ENCODE measurements at places on chromosomes 16 and 17. TPM values are rescaled to one million over a fixed set of nuclear protein-coding genes. Genes with fewer than 3 reads are reported as not detected.

- no peaks in the 10 kb centered on the region for H3K4me1 ChIP-seq
- no peak for DNase-seq
- no peak overlapping the region for H3K4me3 ChIP-seq
- H3K27me3 ChIP-seq: peaks cover 7% of the 10 kb centered on the region
- no peaks in the 10 kb centered on the region for H3K36me3 ChIP-seq
- no peak overlapping the region for H3K27ac ChIP-seq
These were observed 193.7 kb downstream of the SHCBP1 start for GRCh38 chr16:46427340-46428107.

TMEM208 gene
- total RNA-seq: 47.6 TPM

GRCh38 chr17:7818026-7818425 lies 16.0 kb upstream of the KDM6B start:
- no peaks in the 10 kb centered on the region for H3K27me3 ChIP-seq
- H3K4me1 ChIP-seq: no peaks in the 10 kb centered on the region
- no peaks in the 10 kb centered on the region for H3K36me3 ChIP-seq
- DNase-seq: no peak

ITGAX gene
- total RNA-seq: 6.3 TPM

GRCh38 chr16:15948532-15949209 lies 745 bp upstream of the ABCC1 start:
- no peaks in the 10 kb centered on the region for H3K36me3 ChIP-seq
- H3K27me3 ChIP-seq: no peaks in the 10 kb centered on the region
- H3K4me3 ChIP-seq: peak overlapping the region; percentile 56
- H3K4me1 ChIP-seq: no peaks in the 10 kb centered on the region
- no peak for DNase-seq

CCL16 gene
- total RNA-seq: not detected

GRCh38 chr17:68840073-68840472 lies 115.1 kb downstream of the ABCA8 start:
- H3K27ac ChIP-seq: no peak overlapping the region
- H3K27me3 ChIP-seq: no peaks in the 10 kb centered on the region
- H3K4me3 ChIP-seq: no peak overlapping the region
- H3K4me1 ChIP-seq: no peaks in the 10 kb centered on the region
- no peak for DNase-seq

RND2 gene
- 1.8 TPM for total RNA-seq

GRCh38 chr17:27245230-27245696 lies 48.7 kb upstream of the WSB1 start:
- H3K4me3 ChIP-seq: no peak overlapping the region
- no peaks in the 10 kb centered on the region for H3K27me3 ChIP-seq
- DNase-seq: peak; percentile 66
- no peaks in the 10 kb centered on the region for H3K36me3 ChIP-seq

USP43 gene
- total RNA-seq: 0.84 TPM

Measured in tibial nerve (tissue), 4 donors.